ENCODE measurements at places on chromosomes 7 and 10.

GRCh38 chr10:129126982-129127381, 340.1 kb upstream of the MGMT start:
- DNase-seq: no peak

DNA sequence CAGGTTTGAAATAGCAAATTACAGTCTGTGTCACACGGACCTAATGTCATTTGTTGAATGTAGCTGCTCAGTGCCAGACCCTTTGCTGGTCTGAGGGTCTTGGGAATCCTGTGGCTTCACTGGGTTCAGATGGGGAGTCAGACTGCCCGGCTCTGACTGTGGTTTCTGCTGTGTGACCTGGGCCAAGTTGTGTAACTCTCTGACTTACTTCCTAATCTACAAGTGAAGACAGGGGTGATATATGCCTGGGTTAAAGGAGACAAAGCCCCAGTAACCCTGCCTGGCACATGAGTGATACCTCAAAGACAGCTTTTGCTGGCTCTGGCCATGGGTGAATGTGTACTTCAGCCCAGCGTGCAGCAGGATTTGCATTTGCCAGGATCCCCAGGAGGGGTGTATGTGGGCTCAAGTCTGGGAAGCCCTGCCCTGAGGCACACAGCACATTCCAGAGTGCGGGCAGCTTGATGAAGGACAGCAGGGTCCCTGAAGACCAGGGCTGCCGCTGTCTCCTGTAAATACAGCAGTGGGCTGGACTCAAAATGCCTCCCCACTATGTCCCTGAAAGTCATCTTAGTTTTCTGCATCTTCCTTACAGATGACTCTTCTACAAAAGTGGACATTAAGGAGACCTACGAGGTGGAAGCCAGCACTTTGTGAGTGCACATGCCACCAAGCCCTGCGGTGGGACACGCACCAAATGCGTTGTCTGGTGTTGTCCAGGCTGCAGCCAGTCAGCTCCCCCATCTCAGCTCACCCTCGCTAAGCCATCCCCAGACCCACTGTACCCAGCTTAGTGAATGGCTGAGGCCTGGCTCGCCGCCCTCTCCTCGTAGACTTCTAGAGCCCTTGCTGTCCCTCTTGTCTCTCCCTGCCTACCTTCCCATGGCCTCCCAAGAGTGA, 16.4 kb downstream of the NACAD start:
- no peak for DNase-seq

DNA sequence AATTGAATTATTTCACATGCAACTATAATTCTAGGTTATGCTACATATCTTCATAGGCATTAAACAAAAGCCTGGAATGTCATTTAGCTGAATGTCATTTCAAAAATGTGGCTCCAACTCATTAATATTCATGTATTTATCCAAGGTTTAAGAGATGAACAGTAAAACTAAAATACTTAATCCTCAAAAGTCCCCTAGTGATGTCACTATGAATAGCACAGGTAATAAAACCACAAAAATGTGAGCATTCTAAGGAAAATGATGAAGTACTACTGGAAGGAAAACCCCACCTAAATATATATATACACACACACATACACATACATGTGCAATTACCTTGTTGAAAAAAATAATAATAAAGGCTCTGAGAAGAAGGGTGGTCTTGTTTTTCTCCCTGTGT, 154.4 kb upstream of the ASAH2 start:
- DNase-seq: no peak

- DNase-seq: peak; percentile 81
Measured at GRCh38 chr10:58275908-58276307, 6.9 kb downstream of the CISD1 start.

GRCh38 chr7:122316467-122317388, 12.2 kb upstream of the FEZF1 start:
- no peak for DNase-seq

DNA sequence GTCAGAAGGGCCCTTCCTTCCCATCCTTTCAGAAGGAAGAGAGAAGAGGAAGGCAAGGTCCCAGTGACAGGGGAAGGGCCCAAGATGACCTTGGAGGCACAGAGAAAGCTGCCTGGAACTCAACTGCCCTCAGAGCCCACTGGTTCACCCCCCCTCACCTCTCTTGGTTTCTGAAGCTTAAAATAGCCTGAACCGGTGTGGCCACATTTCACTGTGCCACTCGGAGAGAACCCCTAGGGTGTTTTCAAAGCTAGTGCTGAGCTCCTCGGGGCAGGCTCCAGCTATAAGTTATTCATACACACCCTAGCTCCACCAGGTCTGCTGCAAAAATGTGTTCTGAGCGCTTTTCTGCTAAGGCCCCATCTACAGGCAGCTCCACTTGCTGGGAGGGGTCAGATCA, 60.9 kb upstream of the ADRB1 start:
- no peak for DNase-seq

DNA sequence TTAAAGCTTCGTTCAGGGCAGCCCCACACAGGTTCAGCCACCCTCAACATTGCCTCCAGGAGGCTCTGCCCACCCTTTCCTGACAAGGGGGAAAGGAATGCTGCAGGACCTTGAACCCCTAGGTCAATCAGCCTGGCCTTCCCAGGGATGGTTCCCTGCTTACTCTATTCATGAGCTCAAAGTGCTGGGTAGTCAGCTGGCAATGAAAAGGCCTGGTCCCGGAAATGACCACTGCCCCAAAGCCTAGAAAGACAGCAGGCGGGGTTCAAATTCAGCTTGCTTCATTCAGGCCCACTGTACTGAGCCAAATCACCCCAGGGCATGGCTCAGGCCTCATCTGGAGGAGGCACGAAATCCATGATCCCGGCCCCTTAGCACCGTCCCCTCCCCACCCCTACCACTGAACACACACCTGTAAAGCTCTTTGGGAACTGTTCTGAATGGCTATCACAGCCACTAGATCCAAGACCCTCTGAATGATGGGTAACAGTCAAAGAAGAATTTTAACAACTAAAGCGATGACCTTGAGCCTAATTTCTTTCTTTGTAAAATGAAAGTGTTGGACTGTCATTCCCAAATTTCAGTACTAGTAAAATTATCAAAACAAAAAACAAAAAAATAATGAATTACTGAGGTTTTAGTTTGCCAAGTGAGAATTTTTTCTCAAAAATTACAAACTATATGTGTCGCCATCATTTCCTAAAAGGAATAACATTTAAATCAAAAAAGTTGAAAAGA, 1.0 kb downstream of the URGCP start:
- DNase-seq: peak; percentile 32

GRCh38 chr10:79409726-79410085, 35.7 kb downstream of the ZCCHC24 start:
- no peak for DNase-seq

GRCh38 chr10:97049670-97050069, 136.1 kb downstream of the SLIT1 start:
- no peak for DNase-seq

- peak; percentile 58 for DNase-seq
Measured at GRCh38 chr10:110547139-110547761, 20.2 kb upstream of the SMC3 start.

GRCh38 chr10:131790021-131790420, 110.8 kb upstream of the PPP2R2D start:
- DNase-seq: no peak

DNA sequence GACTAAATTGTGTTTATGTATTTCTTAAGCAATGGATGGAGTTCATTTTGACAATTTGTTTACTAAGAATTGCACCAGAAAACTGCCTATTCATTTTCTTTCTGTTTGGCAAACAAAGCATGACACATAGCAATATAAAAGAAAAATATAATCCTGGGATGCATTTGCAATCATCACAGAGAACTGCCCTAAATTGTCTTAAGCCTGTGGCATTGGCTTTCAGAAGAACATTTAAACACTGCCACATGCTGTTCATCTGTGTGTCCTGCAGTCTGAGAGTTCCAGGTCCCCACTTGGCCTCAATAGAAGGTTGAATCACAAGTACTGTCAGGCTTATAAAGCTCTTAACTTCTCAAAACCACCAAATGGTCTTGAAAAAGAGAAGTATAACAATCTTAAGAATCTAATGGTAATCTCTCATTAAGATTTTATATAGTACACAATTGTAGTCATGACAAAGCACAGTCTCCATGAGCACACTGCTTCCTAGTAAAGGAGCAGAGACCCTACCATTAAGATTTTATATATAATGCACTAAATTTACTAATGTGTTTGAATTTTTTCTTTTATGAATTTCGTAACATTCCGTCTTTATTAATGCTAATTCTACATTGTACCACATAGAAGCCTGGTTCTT, 29.9 kb downstream of the RNLS start:
- DNase-seq: peak; percentile 73

DNA sequence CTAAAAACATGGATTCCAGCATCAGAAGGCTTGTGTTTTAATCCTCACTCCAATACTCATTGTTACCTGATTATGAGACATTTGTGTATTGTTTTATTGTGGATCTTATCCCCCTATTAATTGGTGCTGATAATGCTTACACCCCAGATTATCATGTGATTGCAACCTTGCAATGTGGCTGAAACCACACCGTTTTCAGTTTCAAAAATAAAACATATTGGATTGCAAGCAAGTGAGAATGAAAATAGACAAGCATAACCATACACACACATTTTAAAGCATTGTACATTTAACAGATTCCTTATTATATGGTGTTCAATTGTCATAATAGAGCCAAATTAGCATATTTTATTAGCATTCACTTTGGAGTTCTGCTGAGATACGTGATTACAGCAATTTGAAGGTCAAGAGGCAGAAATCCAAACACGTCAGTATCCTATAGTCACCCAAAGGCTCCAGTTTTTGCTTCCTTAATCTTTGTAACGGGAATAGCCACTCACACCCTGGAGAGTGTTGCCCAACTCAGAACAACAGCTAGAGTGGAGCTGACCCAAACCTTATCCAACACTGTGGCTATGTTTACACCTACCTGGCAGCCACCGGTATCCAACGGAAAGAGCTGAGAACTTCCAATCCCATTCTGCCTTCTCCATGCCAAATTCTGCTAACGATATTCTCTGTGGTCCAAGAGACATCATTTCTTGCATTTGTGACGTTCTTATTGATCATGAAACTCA, 317.1 kb upstream of the KLF6 start:
- no peak for DNase-seq

GRCh38 chr10:72663971-72664370, 28.0 kb upstream of the MCU start:
- peak; percentile 20 for DNase-seq

DNA sequence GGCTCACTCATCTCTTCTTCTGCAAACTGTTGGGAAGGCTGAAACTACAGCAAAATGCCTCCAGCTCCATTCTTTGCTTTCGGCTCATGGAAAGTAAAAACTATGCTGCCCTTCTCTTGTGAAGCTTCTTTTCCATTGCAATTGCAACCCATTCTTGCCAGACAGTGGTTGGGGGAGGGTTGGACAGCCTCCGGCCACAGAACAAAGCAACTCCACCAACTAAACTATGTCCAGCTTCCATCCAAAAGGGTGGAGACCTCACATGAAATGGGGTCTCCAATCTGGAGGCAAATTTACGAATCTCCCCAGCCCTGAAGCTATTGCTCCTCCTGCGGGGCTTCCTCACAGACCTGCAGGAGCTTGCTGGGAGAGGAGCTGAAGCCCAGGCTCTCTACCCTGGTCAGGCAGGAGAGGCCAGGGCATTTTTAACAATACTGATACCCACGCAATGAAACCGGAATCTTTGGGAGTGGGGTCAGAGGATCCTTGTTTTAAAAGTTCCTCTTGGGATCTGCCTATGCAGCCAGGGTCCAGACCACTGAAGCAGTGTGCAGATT, 549 bp downstream of the GPNMB start:
- no peak for DNase-seq

DNA sequence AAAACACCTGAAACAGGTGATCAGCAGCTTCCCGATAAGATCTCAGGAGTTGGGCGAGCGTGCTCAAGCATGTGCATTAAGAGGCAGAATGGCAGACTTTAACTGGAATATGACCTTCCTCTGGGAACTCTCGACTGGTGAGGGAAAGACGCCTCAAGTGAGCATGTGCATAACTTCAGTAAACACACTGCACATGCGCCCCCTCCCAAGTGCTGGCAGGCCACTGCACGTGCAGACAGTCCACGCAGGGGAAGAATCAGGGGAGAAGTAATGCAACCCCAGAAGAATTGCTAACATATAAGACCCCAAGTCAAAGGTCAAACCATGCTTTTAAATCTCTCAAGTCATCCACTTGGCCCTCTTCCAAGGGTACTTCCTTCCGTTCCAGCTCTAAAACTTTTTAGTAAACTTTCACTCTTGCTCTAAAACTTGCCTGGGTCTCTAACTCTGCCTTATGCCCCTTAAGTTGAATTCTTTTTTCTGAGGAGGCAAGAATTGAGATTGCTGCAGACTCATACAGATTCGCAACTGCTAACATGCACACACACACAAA, 541.0 kb downstream of the TNS3 start:
- peak; percentile 10 for DNase-seq

DNA sequence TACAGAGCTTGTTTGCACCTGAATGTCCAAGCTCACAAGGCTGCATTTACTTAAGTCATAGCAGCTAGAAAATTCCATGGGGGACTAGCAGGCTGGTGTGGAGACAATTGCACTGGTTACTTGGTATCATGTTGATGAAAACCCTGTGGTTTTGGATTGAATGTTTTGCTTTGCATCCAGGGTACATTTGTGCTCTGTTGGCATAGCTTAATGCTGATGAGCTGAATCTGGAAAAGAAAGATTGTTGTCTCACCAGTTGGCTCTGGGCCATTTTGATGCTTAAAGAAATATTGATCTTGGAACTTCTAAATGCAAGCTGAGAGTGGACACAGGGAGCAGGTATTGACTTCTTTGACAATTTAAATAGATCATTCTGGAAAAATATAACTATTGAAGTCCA, 122.5 kb upstream of the MBL2 start:
- DNase-seq: no peak

GRCh38 chr7:112260911-112261310, 54.4 kb downstream of the ZNF277 start:
- DNase-seq: no peak

- DNase-seq: no peak
Measured at GRCh38 chr7:7867846-7868571, 100.6 kb upstream of the GLCCI1 start.

GRCh38 chr10:95273393-95274312, 17.1 kb downstream of the PDLIM1 start:
- peak; percentile 85 for DNase-seq

DNA sequence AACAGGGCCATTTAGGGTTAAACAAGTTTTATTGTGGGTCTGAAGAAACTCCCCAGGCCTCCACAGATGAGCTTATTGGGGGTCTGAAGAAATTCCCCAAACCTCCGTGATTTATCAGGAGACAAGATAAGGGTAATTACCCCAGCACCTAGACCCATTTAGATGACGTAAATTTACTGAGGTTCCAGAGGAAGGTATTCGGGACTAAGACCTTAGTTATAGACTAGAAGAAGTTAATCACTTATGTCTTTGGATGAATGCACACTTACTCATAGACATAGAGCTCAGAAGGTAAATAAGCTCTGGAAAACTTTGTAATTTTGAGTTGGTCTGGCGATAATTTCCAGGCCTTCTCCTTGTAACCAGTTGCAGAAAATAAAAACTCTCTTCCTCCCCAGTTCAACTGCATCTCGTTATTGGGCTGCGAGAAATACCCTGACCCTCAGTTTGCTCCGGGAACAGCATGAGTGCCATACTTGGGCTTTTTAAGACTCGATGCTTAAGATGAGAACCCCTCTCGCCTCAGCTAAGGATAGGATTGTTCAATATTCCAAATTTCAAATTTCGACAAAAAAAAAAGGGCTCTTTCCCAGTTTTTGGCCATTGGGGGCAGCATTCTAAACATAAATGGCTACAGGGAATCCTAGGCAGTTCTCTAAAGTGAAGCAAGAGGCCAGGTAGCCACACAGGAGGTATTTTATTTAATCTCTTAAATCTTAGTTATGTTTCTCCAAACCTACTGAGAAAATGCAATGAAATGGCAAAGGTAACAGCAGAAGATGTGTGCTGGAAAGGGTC, 74.7 kb upstream of the PFKP start:
- peak; percentile 74 for DNase-seq

GRCh38 chr10:94630017-94630688, 53.4 kb upstream of the CYP2C18 start:
- peak; percentile 36 for DNase-seq
